ENCODE measurements at places on chromosomes 7 and 10. TPM values are rescaled to one million over a fixed set of nuclear protein-coding genes. Genes with fewer than 3 reads are reported as not detected.

GRCh38 chr7:37363536-37364491 is 84.8 kb downstream of the ELMO1 start:
- DNase-seq = no peak

DNA sequence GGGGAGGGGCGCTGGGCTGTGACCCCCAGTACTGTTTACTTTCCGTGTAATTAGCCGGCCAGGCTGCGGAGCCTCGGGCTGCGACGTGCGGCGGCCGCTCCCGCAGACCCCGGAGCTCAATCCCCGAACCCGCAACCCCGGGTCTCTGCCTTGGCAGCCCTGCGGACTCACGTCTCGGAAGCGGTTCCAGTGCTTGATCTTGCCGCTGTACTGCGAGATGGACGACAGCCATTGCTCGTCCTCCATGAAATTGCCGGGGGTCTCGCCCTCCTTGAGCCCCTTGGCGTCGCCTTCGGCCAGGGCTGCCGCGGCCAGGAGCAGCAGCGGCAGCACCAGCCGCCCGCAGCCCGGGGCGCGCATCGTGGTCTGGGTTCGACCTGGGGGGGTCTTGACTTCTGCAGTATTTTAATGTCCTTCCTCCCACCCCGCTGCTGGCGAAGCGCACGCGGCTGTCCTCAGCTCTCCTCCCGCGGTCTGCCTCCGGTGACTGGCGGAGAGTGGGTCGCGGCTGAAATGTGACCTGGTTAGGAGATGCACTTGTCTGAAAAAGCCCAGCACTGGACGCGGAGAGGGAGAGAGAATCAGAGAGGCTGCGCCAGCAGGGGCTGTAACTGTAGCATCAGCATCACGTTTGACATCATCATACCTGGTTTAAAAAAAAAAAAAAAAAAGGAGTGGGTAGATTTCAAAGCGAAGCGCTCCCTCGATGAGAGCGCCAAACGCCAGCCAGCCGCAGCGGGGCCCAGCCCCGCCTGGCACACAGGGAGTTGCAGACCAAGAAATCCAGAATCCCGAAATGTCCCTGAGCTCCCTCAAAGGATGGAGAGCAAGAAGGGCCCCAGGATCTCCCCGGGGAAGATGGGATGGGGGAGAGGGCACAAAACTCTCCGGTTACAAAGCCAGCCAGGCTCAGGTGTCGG is at the start of gene SPOCK2:
Gene SPOCK2, minus strand, starts transcription at position 583 of the 920 bp plus-strand sequence. Its CDS starts 223 bp downstream, at position 360.
- DNase-seq = peak; percentile 72

DNA sequence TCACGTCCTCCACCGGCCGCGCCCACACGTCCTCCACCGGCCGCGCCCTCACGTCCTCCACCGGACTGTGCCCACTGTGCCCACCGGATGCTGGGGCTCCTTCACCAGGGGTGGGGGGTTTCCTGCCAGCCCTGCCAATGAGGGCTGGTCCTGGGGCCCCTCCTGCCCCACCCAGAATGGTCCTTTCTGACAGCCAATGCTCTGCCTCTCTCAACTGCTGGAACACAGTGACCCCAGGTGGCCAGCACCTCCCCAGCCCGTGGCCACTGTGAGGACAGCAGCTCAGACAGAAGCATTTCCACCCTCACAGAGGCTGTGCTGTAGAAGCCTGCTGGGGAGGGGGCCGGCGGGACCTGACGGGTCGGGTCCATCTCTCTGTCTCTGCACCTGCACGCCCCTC is 90.1 kb upstream of the DNAAF5 start:
- peak; percentile 70 for DNase-seq

Gene ANXA8
- total RNA-seq = not detected

GRCh38 chr7:136062625-136063325 is 85.6 kb upstream of the MTPN start:
- DNase-seq = no peak

- no peak for DNase-seq
Measured at GRCh38 chr7:156929789-156930539, 19.5 kb upstream of the NOM1 start.

GRCh38 chr7:116650436-116650835 is 21.6 kb upstream of the MET start:
- DNase-seq = no peak

DNA sequence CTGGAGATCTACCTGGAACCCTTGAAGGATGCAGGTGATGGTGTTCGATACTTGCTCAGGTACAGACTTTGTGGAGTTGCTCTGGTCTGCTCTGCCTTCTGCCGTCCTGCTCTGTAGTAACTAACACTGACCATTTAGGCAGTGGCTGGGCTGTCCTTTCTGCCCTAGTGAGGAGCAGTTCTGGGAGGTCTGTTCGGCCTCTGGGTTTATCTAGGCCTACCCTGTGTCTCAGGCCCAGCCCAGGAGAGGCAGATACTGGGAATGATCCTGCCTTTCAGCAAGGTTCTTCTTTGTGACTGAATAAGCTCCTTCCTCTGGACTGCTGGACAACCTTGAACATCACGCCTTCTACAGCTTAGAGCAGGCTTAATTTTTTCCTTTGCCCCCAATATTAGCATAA is 1.7 kb downstream of the ZFYVE27 start:
- no peak for DNase-seq

- DNase-seq = no peak
Measured at GRCh38 chr7:26729150-26729775, 135.1 kb downstream of the SKAP2 start.

Gene MRM2
- total RNA-seq = 15.9 TPM

- no peak for DNase-seq
Measured at GRCh38 chr7:93219868-93220267, 6.4 kb downstream of the HEPACAM2 start.

DNA sequence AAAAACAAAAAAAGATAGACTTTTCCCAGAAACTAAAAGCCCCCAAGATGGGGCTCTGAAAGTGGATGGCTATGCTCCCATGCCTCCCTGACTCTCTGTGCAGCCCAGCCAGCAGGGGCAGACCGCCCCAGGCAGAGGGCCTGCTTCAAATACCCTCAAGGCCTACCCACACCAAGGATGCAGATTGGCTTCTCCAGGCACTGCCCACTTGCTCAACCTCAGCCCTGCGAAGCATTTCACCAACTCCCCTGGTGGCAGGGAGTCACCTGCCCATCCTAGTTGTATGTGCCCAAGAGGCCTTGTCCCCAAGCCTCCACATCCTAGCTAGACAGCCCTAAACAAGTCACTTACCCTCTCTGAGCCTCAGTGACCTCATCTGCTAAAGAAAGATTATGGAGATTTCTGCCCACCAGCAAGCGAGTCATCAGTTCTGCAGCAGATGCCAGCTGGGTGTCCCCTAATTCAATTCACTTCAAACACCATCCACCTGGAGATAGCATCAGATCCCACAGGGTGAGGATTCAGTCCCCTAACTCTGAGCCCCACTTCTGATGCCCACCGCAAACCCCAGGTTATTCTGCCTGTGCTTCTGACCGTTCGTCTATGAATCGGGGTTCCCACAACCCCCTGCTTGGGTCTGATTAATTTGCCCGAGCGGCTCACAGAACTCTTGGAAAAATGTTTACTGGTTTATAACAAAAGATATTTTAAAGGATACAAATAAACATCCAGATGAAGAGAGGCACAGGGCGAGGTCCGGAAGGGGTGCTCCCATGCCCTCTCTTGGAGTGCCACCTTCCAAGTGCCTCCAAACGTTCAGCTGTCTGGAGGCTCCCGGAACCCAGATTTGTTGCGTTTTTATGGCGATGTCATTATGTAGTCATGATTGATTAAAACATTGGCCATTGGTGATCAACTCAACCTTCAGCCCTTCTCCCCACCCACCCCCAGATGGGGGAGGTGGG is 18.6 kb upstream of the ZMIZ1 start:
- no peak for DNase-seq

DNA sequence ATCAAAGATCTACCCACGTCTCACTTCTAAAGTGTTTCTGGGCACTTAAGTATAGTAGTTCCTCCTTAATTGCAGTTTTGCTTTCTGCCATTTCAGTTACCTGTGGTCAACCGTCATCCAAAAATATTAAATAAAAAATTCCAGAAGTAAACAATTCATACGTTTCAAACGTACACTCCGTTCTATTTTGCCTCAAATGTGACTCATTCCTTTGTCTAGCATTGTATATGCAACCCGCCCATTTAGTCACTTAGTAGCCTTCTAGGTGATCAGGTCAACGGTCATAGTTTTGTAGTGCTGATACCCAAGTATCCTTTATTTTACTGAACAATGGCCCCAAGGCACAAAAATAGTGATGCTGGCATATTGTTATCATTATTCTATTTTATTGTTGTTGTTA is 33.8 kb downstream of the HGF start:
- DNase-seq = no peak

DNA sequence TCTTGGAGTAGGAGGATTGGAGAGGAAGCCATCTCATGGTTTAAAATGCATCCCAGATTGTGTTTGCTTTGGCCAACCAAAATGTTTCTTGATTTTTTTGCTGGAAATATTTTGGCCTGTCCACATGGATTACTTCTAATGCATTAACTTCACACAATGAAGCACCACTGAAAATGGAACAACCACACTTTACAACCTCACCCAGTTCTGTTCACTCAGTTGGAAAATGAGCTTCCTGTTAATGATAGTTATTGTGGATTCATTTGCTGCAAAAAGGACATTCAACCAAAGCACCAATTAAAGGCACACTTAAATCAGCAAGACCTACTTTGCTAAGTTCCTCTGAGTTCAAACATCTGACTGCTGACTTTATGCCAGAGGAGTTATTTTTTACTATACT is 11.3 kb upstream of the A1CF start:
- DNase-seq = no peak

Gene TMEM229A
- total RNA-seq = 1.2 TPM

GRCh38 chr7:67377939-67378862 is 381.6 kb downstream of the TYW1 start:
- peak; percentile 34 for DNase-seq

GRCh38 chr10:65396997-65397396 is 1528.8 kb upstream of the LRRTM3 start:
- no peak for DNase-seq

GRCh38 chr7:37218956-37219355 is 229.7 kb downstream of the ELMO1 start:
- DNase-seq = no peak

- no peak for DNase-seq
Measured at GRCh38 chr10:96275685-96276418, 4.5 kb upstream of the BLNK start.

DNA sequence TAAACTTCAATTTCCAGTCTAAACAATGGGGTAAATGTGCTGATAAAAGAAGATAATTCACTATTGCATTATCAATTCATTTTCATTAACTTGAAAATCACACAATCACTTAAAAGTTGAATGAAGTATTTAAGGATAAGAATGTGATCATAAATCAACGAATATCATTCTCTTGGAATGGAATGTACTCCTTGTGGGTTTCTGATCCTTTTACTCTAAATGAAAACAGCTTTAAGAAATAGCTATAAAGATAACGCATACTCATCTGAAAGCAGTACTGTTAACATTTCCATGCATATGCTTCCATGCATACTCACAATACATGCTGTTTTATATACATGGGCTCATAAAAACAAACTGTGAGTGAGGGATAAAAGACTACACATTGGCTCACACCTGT is 108.8 kb downstream of the ATE1 start:
- DNase-seq = no peak

Gene FAM25A
- total RNA-seq = not detected

GRCh38 chr7:151251689-151252560 is 3.4 kb upstream of the SMARCD3 start:
- peak; percentile 90 for DNase-seq

Gene CLDN3
- not detected for total RNA-seq

All from frontal cortex (tissue), 4 donors.